ENCODE measurements at places on chromosomes 12 and 14.

DNA sequence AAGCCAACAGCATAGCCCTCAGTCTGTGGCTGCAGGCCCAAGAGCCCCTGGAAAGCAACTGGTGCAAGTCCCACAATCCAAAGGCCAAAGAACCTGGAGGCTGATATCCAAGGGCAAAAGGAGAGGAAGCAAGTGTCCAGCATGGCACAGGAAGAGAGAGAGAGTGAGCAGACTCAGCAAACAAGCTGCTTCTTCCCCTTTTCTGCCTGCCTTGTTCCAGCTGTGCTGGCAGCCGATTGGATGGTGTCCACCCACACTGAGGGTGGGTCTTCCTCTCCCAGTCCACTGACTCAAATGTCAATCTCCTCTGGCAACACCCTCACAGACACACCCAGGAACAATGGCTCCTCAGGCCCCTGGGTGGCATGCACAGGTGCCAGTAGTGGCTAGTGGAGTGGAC, 33.5 kb downstream of the SMCO2 start:
- DNase-seq: no peak

GRCh38 chr12:11580125-11580751, 69.2 kb upstream of the ETV6 start:
- DNase-seq: no peak

DNA sequence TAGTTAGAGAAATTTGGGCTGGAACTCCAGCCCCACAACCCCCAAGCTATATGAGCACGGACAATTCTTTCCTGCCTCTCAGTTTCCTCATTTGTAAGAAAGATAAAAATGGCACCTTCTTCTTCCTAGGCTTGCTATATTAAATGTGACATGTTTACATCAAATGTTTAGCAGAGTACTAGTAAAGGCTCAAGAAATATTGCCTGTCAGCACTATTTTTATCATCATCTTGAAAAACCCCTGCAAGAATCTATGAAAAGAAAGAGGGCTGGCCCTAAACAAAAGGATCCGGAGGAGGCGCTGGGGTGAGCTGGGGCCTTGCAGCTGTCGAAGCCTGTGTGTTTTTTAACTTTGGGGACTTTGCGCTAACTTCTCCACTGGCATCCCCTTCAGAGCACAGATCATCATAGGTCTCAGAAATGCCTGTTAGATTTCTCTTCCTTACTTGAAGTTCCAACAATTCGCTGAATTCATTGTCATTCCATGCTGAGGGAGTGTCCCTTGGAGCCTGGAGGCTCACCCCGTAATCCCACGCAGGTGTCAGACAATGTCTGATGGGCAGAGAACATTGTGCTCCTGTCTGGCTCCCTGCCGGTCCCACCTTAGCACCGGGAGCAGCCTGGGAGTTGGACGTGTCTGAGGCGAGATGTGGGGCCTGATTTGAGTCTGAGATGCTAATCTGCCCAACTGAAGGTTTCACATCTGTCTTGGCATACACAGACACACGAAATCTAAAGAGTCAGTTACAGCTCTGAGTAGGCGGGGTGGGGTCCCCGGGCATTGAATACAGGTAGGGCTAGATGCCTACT, 206.8 kb downstream of the NUAK1 start:
- no peak for DNase-seq

DNA sequence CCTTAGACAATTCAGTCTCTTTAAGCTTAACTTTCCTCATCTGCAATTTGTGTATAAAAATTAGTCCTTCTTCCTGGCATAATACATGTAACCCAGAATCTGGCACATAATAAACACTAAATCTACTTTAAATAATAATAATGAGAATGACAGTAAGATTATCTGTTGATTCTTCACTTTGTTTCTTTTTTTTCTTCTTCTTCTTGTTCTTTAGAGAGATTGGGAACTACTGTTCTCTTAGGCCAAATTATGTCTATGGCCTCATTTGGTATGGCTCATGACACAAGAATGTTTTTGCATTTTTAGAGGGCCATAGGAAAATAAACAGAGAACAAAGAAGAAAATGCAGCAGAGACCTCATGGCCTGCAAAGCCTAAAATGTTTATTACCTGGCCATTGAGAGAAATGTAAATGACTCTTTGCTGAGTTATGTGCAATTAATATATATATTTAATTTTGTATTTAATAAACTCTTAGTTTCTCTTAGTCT, 275.8 kb downstream of the SLC6A15 start:
- no peak for DNase-seq

DNA sequence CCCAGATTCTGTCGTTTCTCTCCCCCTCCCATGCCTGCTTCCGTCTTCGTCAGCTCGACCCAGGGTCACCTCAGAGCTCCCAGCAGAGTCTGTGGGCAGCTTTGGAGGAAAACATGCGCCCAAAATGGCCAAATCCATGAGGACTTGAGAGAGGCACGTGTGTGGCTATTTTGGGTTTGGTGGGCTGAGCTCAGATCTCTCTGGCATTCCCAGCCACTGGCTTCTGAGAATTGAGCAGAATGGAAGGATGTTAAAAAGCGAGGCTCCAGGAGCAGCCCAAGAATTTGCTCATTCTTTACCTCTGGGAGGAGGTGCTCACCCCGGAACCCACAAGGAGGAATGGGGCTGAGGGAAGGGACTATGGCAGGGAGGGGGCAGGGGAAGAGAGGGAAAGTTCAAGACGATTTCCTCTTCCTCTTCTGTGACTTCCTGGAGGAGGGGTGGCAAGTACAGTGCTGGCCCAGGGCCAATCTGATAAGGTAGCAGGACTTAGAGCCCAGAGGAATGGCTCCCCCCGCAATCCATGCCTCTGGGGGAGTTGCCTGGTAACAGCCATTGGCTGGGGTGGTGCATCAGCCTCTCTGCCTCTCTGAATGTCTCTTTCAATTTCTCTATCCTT, 20.1 kb downstream of the TSPAN9 start:
- DNase-seq: peak; percentile 75

GRCh38 chr12:130948136-130948535, 5.6 kb upstream of the ADGRD1 start:
- peak; percentile 33 for DNase-seq

DNA sequence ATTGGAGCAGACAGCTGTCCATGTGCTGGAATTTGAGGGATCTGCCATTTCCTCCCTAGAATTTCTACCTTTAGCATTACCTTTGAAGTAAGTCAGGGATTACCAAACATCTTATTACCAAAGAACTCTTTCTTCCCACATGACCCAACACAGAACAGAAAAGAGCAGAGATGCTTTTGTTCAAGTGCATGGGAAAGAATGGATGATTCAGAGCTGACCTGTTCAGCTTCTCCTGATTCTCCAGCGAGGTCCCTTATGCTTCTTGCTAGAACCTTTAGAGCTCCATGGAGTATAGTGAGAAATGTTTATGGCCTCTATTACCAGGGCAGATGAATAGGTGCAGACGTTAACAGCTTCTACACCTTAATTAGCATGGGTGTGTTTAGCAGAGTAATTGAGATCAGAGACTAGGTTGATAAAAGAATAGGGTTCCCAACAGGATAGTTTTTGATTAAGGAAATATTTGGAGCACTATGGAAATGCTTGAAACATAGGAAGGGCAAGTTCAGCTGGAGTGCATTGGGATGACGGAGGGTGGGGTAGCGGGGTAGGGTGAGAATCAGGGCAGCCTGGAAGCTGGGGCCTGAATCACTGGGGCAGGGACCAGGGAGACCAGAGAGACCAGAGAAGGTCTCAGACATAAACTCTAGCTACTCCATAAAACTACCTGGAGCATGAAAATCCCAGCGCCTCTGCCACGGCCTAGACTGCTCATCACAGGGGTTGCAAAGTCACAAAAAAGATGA, 223.7 kb downstream of the CACNA1C start:
- no peak for DNase-seq

DNA sequence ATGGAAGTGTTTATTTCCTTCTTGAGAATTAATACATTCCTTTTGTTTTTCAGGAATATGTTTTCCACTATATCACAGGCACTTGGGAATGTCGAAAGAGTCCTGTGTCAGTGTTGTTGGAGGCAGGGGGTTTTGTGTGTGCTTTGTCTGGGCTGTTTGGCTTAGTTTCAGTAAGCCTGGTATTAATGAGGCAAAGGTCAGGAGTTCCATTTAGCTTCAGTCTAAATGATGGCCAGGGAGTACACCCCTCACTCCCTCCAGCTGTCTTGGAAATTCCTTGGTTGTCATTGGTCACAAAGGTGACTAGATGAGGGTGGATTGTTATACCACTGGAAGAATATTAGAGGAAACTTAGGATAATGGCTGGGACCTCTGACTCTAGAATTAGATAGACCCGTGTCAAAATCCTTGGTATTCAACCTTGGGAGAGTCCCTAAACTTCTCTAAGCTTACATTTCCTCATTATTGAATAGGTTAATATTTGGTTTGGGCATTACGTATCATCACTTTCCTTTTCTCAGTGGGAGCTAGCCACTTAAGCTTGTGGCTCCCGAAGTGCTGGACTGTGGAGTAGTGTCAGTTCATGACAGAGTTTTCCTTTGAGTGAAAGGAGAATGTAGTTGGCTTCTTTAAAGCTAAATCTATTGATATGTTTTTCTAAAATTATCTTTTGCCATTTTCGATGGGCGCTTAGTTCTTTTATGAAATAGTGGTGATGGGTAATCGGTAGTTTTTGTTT, 5.2 kb downstream of the FRS2 start:
- no peak for DNase-seq

GRCh38 chr12:122079532-122080081, 1.1 kb downstream of the MLXIP start:
- peak; percentile 25 for DNase-seq

DNA sequence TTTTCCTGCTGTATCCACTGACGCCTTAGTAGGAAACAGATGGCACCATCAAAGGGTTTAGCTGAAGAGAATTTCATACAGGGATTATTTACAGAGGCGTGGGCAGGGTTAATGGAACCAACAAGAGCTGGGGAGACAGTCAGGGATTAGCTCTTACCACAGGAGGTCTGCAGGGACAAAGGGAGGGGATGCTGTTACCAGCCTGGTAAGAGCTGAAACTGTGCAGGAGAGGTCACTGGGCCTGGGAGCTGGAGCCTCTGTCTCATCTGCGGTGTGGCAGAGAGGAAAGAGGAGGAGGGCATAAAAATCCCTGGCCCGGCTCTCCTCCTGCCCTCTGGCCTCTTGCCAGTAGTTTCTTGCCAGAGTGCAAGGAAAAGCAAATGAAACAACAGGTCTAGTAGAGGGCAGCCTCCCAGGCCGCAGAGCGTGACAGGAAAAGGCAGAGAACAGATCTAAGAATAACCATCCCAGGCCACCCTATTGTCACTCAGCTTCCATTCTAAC, 18.9 kb upstream of the POC1B start:
- peak; percentile 81 for DNase-seq

GRCh38 chr14:96261053-96261452, 5.0 kb downstream of the BDKRB1 start:
- DNase-seq: peak; percentile 89
